ENCODE measurements at places on chromosomes 4 and X. TPM values are rescaled to one million over a fixed set of nuclear protein-coding genes. Genes with fewer than 3 reads are reported as not detected.

The F8A3 gene
- polyA plus RNA-seq: 8.7 TPM

The MXRA5 gene
- 7.1 TPM for polyA plus RNA-seq

The KIT gene
- polyA plus RNA-seq: 19.7 TPM

The WDR17 gene
- 1.5 TPM for polyA plus RNA-seq

The PSMD10 gene
- 71.9 TPM for polyA plus RNA-seq

The HTRA3 gene
- polyA plus RNA-seq: 52.8 TPM

All from left renal pelvis (tissue), 4 donors.